ENCODE measurements at places on chromosomes 7 and 10. TPM values are rescaled to one million over a fixed set of nuclear protein-coding genes. Genes with fewer than 3 reads are reported as not detected.

Gene CPEB3
- 0.55 TPM for total RNA-seq

Gene LDB1
- 45.2 TPM for total RNA-seq

Gene TRDMT1
- total RNA-seq, result 3.9 TPM

Gene PTPN20
- 0.14 TPM for total RNA-seq

Gene LLCFC1
- total RNA-seq, result not detected

Gene ASIC3
- total RNA-seq, result 0.14 TPM

Gene FGFR2
- total RNA-seq, result 0.71 TPM

Gene H2BK1
- total RNA-seq, result not detected

Gene BRI3
- total RNA-seq, result 145 TPM

Gene CPXM2
- total RNA-seq, result 29.0 TPM

Gene FAM170B
- total RNA-seq, result not detected

Gene SCRN1
- total RNA-seq, result 100 TPM

Gene SEM1
- total RNA-seq, result 148 TPM

Gene VAX1
- not detected for total RNA-seq
